HS-27A (cell line): ENCODE measurements at places on chromosomes 16 and 17.

- no peak for DNase-seq
Observed at GRCh38 chr17:77332034-77332971, 191.5 kb downstream of the SEC14L1 start.

DNA sequence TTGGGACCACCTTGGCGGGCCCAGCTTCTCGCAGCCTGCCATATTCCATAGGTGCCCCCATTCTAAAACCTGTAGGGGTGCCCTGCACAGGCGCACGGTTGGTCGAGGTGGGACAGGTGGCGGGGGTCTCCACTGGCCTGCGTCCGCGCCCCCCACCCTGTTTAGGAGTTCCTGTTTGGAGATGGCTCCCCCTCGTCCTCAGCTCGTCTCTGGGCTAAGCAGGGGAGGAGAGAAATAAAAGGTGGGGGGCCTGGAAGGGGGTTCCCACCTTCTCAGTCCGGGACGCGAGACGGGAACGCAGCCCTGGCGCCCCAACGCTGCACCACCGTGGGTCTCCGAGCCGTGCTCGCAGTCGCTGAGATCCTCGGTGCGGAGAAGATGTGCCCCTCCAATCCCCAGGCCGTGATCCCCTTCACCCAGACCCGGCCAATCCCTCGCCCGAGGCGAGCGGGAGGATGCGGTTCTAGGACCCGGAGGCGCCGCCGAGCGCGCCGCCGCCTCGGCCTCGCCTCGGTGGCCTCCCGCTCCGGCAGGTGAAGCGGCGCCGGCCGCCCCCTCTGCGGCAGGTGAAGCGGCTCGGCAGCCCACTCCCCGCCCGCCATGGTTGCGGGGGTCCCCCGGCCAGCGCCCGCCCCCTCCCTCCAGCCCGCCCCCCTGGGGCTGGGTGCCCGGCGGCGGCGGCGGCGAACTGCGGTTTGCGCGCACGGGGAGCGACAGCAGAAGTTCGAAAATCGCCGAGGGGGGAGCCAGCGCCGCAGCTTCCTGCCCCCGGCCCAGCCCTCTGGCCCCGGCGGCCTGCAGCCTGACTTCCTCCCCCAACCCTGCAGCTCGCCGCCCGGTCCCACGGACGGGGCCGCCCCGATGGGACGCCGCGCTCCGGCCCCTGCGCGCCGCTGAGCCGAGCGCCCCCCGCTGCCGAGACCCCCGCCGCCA is at the start of gene FMNL1:
Gene FMNL1, plus strand, starts transcription at position 805 of the 933 bp plus-strand sequence. CDS start 240 bp downstream, outside the sequence.
- no peak for DNase-seq

DNA sequence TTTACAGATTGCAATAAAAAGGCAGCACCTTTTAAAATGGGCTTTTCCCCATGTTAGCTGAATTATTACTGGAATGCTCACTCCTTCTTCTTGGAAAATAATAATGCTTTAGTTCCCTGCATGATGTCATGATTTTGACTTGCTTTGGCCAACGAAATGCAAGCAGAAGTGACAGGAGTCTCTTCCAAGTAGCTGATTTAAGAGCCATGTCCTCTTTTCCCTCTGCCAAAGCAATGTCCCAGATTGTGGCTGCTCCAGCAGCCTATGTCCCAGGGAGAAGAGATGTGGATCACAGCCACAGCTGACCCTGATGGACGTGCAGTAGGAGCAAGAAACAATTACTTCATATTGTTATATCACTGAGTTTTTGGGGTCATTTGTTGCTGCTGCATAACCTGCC is 246.6 kb downstream of the HAPSTR1 start:
- no peak for DNase-seq

GRCh38 chr17:45081047-45081703 is 20.1 kb downstream of the NMT1 start:
- no peak for DNase-seq

DNA sequence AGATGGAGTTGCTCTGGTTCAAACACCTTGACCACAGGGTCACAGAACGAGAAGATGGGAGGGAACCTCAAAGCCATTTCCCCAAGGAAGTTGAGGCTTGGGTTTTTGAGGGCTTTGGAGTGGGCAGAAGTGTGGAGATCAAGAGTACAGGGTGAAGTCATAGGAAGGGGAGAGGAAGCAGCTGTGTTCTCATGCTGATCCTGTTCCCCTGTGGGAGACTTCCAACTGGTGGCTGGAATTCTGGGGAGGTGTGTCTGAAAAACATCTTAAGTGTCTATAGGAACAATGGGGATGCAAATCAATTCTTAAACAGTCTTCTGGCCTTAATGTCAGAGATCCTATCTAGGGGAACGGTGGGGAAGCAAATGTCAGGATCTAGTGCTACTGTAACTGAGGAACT is 38.8 kb upstream of the HSBP1 start:
- DNase-seq = no peak

GRCh38 chr16:48326915-48327314 is 58.3 kb downstream of the SIAH1 start:
- no peak for DNase-seq

DNA sequence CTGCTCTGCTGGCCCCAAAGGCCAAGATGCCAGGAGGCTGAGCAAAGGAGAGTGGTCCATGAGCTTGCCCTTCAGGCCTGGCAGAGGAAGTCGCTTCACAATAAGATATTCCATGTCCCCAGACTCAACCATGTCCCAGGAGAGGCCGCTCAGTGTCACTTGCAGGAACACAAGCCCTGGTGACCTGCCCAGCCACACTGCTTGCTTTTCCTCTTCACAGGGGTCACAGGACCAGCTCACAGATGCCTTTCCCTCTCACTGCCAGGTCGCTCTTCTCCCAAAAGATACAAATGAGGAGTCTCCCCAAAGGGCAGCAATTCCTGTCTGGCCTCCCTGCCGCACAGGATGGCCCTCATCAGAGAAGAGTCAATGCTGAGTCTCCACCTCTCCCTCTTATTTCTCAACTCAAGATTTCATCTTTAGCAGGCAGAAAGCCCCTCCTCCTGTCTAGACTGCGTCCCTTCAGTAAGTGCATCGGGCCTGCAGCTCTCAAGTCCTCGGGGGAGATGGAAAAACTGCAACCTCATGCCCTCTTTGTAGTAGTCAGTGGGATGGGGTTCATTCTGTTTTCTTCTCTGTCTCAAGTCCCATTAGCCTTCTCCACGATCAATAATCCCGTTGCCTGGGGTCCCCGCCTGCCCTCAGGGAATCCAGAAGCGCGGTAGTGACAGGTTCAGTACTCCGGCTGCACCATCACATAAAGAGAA is 5.0 kb downstream of the JUP start:
- no peak for DNase-seq

DNA sequence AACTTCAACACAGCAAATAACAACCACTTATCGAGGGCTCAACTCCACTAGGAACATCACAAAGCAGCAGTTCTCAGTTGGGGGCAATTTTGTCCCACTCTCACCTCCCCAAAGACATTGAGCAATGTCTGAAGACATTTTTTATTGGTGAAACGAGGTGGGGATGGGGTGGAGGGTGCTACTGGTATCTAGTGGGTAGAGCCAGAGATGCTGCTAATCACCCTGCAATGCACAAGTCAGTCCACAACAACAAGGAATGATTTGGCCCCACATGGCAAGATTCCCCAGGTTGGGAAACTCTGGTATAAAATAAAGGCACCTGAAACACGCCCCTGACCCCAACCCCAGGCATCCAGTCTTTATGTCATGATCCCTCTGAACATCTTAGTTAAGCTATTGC is 33.3 kb downstream of the TLE7 start:
- DNase-seq = no peak

DNA sequence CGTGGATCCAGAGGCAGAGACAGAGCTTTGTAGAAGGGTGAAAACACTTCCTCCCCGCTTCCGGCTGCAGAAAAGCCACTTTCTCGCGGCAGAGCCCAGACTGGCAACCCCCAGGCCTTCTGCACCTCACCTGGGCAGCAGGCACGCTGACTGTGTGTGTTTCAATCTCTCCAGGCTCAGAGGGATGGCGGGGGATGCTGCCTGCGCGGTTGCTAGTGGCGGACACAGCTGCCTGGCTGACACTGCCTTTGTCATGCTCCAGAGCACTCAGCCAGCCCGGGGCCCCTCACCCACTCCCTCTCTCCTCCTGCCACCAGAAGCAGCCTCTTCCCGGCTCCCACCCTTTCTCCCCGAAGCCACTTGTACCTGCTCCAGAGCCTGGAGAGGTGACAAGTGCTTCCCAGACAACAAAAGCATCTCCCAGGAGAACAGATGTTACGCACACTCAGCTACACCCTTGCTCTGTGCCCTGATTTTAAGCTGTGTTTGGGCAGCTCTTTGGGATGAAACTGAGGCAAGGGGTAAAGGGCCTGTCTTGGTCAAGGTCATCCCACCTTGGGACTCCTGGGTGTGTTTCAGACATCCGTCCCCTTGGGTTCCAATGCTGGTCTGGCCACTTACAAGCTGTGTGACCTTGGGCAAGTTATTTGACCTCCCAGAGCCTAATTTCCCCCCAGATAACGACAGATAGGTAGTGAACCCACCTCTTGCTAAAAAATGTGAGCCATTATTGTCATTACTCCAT is 9.2 kb upstream of the GLIS2 start:
- DNase-seq = no peak

- DNase-seq = no peak
Observed at GRCh38 chr16:56608876-56609462, 585 bp downstream of the MT2A start.

DNA sequence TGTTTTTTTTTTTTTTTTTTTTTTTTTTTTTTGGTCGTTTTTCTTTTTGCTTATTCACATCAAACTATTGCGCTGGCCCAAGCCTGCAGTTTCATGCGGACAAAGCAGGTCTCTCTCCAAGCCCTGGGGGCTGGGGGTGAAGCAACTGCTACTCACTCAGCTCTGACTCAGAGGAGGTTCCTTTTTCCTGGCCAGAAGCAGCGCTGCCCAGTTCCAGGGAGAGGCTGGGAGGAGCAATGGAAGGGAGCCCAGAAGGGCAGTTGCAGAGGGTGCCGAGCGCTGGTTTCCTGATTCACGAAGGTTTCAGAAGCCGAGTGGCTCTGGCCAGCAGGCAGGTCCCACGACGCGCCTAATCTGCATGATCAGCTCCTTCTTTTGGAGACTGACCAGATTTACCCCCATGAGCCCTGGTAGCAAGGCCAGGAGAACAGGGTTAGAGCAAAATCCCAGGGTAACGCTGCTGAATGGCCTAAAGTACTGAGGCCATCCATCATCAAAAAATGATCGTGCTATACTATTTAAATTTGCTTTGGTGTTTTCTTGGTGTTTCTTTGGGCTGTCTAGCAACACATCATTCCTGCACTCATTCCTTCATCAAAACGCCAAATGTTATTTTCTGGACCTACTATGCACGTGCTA is 144.7 kb upstream of the SOX9 start:
- peak; percentile 36 for DNase-seq

DNA sequence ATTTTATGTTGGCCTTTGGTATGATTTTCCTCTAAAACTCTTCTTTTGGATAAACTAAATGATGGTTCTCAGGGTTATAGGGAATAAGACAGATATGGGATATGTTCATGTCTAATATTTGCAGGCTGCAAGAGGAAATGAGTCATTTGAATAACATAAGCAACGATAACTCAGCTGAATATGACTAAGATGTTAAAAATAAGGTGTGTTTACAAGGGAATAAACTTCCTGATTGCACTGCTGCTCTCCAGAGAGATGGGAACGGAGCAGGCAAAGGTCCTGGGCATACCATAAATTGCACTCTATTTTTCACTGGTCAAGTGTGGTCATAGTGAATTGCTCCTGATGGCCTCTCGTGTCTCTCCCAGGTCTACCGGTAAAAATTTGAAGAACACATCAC is 666.2 kb downstream of the TOX3 start:
- peak; percentile 84 for DNase-seq

DNA sequence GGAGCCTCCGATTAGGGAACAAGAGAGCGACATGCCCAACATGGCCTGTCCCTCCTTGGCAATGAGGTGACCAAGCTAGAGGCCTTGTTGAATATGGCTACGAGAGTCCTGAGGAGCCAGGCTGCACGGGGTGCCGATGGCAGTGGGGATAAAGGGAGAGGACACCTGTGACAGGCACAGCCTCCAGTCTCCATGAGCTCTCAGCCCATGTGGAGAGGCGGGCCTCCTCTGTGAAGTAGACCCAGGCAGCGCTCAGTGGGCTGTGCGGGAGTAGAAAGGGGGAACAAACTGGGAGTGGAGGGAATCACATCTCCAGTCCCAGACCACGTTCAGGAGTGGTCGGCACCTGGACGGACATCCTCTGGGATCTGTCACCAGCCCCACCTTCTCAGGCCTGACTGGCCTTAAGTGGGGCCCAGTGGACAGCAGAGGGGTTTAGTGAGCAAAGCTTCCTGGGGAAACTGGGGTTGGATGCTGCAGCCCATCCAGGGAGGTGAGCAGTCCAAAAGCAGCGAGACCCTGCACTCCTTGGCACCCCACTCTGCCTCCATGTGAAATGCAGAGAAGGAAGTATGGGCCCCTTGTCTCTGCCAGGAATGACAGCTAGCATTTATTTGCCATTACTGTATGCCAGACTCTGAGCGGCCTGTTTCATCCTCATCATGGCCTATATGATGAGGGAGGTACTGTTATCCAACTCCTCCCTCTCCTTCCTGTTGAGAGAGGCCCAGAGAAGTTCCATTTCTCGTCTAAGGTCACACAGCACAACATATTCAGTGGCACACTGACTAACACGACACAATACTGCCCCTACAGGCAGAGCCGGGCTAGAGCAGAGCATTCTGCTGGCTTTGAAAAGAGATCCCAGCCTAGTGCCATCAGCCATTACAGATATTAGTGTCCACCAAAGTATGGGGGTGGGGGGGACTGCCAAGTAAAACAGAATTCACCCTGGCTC is 4.5 kb upstream of the TMEM92 start:
- peak; percentile 56 for DNase-seq

DNA sequence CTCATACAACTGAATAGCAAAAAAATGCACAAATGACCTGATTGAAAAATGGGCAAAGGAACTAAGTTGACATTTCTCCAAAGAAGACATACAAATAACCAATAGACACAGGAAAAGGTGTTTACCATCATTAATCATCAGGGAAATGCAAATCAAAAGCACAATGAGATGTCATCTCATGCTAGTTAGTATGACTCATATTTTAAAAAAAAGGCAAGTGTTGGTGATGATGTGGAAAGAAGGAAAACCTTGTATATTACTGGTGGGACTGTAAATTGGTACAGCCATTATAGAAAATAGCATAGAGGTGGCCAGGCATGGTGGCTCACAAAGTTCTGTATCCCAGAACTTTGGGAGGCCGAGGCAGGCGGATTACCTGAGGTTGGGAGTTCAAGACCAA is 232.5 kb upstream of the ZFHX3 start:
- DNase-seq = no peak

DNA sequence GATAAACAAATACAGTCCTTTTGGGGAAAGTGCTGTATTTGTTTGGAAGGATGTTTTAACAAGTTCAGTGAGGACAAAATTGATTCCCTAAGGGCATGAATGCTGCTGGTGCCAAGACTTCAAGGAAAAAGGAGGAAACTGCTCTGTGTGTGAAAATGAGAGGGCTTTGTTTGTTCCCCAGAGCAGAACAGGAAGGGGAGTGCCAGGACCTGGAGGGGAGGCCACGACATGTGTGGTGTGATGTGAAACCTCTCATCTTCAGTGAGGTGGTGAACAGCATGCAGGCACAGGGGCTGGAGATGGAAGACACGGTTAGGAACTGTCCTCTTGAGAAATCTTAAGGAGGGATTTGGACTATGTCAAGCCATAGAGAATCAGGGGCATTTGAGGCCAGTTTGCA is 46.6 kb upstream of the GRIN2A start:
- DNase-seq = no peak

- no peak for DNase-seq
Observed at GRCh38 chr17:64028874-64029464, 8.5 kb upstream of the ICAM2 start.

- DNase-seq = no peak
Observed at GRCh38 chr16:79267781-79268180, 332.8 kb downstream of the MAF start.
